Brain pericyte (primary cell): ENCODE measurements at places on chromosomes 6 and 20.

DNA sequence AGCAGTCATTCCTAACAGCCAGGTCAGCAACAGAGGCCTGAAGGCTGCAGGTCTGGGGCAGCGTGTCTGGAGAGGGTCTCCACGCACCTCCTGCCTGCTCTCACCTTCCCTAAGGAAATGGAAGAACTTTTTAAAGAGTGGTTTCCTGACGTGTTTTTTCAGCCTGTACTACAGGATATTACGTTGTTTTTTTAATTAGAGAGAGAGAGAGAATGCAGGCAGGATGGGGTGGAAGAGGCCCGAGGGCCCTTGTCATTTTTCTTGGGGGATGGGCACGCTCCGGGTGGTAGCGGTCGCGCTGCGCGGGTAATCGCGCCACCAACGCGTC is 2.1 kb downstream of the DLL1 start:
- no peak for DNase-seq

- DNase-seq: no peak
Observed at GRCh38 chr20:9246731-9247130, 177.8 kb downstream of the PLCB4 start.

DNA sequence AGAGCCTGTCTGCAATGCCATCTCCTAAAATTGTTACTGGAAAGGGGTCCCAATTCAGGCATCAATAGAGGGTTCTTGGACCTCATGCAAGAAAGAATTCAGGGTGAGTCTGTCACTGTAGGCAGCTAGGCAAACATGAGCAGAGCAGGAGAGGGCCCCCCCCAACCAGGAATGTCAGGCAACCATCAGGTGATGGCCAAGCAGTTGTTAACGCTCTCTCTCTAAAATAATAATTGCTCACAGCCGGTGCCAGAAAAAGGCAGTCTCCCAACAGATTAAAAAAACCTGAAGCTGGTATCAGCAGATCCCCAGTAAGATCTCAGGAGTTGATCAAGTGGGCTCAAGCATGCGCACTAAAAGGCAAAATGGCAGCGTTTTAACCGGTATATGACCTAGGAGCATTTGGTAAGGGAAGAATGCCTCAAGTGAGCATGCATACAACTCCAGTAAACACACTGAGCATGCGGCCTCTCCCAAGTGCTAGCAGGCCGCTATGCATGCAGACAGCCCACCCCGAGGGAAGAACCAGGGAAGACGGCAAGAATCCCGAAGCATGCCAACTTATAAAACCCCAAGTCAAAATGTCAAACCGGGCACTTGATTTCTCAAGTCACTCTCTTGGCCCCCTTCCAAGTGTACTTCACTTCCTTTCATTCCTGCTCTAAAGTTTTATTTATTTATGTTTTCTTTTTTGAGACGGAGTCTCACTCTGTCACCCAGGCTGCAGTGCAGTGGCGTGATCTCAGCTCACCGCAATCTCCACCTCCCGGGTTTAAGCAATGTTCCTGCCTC is 44.0 kb upstream of the RNGTT start:
- DNase-seq: no peak

GRCh38 chr20:43287637-43288036 is 97.9 kb upstream of the PTPRT start:
- DNase-seq: no peak
